NCI-H446 treated with DMSO at 0.1 percent for 48 hours (cell line): ENCODE measurements at places on chromosomes 12 and 14.

GRCh38 chr14:22803687-22803974 lies 11.6 kb downstream of the SLC7A7 start:
- DNase-seq, result no peak

DNA sequence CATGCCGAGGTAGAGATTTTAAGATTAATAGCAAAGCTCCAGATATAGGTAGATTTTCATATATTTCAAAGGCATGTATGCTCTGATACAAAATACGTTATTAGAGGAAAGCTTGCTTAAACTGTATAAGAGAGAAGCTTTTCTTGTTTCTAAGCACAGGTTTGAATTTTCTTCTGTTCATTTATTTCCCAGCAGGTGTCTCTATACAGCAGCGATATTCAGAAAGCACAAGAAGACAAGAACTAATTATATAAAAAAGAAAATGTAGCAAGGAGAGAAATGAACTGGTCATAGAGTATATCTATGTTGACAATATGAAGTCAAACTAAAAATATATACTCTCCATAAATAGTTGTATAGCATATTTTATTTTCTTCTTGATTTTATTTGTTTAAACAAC lies 307.4 kb upstream of the NOVA1 start:
- no peak for DNase-seq

DNA sequence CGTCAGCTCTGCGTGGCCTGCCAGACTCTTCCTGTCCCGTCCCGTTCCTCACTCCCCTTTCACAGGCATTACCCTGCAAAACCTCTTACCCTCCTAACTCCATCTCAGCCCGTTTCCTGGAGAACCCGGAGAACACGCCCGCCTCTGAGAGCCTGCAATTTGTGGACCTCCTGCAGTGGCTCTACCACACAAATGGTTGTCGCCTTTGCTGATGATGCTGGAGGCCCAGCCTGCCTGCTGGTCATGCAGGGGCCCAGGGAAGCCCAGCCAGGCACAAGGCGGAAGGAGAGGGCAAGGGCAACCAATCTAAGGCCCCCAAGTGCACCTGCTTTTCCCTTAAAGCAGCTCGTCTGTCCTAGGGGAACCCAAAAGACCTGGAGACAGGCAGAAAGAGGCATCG lies 22.5 kb downstream of the RFLNA start:
- no peak for DNase-seq

DNA sequence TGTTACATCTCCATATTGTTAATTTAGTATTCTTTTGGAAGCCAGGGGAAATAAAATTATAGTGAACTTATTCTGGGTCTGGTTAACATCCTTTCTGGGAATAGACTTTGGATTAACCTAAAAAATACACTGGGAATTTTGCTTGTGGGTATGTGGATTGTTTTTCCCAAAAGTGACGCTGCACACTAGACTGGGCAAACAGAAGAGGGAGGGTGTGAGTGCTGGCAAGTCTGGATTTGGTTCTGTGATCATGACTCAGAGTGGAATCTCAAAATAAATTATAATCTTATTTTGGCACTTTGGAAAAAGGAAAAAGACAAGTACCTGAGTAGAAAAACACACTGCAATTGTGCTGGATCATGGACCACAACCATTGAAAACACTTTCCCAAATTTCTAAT lies 15.2 kb upstream of the LUM start:
- no peak for DNase-seq

DNA sequence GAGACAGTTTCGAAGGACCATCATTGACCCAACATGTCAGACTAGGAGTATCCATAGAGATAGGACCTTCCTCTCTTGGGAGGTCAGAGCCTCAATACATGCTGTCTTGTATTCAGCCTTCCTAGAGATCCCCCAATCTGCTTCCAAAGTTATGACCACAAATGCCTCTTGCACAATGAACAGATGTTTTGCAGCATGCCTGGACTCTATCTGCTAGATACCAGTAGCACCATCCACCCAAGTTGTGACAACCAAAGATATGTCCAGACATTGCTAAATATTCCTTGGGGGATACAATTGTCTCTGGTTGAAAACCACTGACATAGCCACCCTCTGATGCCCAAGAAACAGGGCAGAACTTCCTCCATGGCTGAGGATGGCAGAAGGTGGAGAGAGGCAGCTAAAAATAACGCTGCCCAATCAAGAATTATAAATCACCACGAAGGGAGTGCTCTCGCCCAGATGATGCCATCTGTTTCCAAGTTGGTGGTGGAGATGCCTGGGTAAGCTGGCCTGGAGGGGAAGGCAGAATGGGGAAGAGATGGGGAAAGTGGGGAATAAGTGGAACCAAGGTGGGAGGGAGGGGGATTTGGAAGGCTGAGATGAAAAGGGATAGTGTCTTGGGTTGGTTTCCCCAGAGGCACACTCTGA lies 42.9 kb upstream of the NOS1 start:
- no peak for DNase-seq
